ENCODE measurements at places on chromosomes 3 and 15.

GRCh38 chr3:108234387-108234957, 12.2 kb upstream of the IFT57 start:
- no peak for DNase-seq

DNA sequence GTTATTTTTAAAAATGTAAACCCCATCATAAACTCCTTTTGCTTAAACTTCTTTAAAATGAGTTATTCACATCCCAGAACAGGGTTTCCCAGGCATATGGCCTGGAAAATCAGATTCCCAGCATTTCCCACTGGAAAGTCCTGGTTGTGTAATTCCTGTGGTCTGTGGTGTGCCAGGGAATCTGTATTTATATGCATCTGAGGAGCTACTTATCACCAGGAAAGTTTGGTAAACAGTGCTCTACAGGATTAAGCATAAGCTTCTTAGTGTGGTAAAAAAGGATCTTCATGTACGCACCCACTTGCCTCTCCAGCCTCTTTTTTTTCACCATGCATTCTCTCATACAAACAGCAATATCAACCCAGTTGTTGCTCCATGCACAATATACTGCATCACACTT, 28.2 kb downstream of the MEIS2 start:
- DNase-seq: no peak

GRCh38 chr3:157582637-157582973, 79.4 kb upstream of the VEPH1 start:
- no peak for DNase-seq

DNA sequence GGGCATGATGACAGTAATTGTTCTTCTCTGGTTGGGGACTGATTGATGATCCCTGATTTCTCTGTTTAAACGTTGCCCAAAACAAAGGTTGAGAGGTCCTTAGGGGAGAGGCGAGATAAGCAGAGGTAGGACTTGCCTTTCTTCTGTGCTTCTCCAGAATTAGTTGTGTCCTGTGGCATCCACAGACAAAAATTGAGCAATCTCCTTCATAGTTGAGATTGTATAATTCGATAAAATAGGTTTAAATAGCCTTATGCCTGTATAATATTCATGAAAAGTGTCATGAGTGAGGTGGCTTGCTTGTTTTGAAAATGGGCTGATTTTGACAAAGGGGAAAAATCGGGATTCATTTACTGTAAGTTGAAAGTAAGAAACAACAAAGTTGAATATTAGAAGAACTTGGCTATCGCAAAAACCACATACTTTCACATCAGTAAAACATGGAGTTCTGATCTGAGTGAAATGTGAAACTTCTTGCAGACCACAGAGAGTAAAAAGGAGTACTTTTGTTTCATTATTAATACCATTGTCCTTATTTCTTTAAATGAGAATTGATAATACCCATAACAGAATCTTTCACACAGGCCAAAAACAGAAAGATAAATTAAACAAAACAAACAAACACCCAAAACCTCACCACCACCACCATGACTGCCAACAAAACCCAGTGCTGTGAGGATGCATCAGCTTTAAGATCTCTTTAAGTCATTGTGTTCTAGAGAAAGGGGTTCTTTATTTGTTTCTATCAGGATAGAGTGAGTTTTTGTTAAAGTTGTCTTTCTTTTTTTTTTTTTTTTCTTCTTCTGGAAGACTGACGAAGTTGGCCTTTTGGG, 155.7 kb downstream of the LPP start:
- no peak for DNase-seq

DNA sequence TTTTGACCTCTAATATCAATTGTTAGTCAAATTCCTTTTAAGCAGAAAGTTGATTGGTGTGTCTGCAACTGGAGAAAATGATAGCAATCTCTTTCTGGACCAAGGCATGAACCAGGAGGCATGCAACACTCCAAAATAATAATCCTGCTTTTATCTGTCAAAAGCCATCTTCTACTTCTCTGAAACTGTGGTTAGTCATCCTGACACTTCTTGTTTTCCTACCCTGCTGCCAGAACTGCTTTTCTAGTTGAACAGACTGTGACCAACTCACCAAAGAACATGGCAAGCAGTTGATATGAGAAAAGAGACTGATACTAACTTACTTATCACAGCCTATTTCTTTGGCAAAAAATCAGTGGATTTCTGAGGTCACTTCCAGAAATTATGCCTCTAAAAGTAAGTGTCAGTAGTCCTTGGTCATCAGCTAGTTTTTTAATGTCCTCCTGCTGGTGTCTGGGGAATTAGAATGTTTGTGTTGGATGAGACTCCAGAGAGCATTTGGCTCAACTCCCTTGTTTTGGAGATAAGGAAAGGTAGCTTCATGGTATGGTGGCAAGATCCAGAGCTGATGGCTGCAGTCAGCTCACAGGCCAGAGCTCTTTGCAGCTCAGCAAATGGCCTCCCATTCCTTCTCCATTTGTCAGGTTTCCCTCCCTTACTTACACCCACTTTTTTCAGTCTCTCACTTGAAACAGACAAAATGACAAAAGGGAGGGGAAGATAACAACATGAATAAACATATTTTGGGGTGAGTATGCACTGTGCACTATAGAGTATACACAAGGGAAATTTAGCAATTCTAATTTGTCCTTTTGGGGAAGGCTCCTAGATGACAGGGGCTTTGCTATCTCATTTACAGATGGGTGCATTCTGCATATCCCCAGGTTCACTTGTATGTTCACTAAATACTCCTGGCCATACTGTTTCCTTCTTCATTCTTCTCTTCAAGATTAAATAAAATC, 7.0 kb downstream of the CRYGS start:
- DNase-seq: peak; percentile 22

DNA sequence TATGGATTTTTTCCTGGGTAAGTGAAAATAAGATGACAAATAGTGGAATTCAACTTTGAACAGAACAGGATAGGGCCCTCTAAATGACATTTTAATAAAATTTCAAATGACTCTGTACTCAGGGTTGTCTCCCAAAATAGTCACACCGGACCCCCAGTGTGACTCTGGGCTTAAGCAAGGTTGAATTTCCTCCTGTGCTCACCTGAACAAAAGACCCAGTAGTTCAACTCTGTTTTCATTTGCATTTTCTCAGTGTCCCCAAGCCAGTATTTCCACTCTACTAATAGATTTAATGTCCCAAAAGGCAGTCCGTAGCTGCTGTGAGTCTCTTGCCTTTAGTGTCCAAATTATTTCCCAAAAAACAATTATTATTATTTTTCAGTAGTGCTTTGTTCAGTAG, 296.6 kb downstream of the PLOD2 start:
- DNase-seq: no peak

DNA sequence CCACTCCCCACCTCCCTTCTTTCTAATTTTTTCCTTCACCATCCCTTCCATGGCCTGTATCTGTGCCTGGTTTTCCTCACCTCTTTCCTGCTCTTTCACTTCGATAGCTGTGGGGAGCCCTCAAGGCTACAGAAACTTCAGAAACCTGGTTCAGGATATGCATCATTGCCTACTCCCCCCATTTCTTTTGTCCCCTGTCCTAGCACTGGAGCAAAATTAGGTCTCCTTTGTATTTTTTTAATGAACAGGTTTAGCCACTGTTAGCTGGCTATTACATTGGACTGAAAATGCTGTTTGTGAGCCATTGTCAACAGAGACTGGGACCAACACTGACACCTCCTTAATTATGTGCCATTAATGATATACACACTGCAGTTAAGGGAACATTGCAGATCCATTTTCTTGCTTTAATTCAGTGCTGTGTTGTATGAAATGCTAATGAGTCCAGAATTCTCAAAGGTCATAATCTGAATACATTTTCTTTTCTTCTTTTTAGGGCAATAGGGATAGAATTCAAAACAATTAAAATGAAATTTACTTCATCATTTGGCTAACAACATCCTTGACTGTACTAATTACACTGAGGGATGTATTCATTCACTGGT, 138.6 kb downstream of the PDCD6IP start:
- DNase-seq: no peak

GRCh38 chr3:63228677-63229076, 49.4 kb upstream of the SYNPR start:
- no peak for DNase-seq

GRCh38 chr3:58691997-58692396, 25.4 kb upstream of the FAM3D start:
- DNase-seq: no peak

DNA sequence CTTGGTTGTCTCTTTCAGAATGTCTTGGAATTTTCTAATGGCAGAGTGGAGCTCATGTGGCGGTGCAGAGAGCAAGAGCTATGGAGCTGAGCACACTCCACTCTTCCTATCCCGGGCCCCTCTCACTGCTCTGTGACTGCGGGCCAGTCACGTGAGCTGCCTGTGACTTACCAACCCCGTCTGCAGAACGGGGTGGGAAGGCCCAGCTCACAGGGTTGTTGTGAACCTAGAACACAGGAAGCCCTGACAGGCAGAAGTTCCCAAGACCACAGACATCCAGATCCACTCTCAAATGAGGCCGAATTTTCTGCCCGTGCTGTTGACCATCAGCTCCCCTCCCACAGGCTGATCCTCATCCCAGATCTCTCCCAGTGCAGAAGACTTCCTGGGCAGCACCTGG, 35.5 kb upstream of the PLXNA1 start:
- DNase-seq: no peak

DNA sequence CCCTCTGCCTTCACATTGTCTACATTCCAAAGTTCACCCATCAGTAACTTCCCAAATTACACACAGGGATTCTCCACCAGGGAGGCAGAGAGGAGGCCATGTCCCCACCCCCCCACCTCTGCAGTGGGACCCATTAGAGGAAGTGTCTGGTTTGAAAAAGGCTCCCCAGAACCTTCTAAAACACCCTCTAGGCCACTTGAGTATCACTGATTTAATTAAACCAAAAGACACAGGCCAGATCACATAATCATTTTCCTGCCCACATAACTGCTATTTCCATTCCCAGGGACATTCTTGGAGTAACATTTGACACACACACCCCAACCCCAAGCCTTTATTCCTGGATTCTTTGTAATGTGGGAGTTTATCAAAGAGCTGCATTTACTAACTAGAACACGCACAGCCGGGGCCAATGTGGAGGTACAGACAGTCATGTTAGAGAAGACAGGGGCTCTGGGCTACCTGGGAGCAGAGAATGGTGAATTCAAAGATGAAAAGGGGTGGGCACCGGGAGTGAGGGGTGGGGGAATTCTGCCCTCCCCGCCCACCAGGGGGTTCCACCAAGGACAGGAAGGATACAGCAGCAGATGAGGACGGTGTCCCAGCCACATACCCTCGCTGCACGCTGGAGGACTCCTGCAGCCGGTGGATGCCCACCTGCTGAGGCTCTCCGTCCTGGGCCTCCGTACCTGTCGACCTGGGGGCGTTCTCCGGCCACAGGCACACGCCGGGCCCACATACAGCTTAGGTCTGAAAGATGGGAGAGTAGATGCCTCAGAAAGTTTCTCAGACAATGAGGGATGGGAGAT, 201.4 kb upstream of the CTNNB1 start:
- DNase-seq: peak; percentile 8

- no peak for DNase-seq
Observed at GRCh38 chr3:26592451-26592850, 30.1 kb upstream of the LRRC3B start.

DNA sequence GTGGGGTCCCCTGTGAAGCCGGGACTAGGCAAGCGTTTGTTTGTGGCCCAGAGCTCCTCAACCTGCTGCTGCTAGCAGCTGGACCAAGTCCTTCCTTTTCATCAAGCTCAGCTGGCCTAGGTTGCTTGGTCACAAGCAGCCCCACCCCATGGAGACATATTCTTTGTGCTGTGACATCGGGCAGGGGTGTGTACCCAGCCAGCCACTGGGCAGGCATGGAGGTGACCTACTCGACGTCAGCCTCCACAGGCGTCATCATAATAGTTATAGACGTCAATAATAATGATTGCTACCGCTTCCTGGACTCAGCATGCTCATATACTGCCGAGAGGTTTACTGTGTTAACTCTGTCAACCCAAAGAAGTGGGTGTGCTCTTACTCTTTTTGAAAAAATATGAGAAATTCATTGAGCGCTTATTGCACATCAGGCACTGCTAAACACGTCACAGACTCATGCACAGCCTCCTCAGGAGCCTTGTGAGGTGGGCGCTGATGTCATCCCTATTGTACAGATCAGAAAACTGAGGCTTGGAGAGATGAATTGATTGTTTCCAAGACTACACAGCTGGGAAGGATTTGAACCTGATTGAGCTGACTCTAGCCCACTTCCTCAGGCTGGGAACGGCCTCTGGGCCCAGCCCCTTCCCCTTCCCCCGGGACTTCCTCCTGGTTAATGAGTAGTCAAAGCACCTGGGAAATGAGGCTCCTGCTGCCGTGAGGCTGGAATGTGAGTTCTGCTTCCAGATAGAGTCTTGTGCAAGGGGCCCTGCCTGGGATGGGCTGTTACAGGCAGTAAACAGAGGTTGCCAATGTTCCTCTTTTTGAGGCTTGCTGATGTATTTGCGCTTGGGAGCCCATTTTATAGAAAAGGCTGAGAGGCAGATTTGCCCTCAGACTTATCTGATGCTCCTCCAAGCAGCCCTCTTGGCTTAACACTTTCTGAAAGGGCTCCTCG, 16.2 kb downstream of the SLC6A6 start:
- peak; percentile 69 for DNase-seq

DNA sequence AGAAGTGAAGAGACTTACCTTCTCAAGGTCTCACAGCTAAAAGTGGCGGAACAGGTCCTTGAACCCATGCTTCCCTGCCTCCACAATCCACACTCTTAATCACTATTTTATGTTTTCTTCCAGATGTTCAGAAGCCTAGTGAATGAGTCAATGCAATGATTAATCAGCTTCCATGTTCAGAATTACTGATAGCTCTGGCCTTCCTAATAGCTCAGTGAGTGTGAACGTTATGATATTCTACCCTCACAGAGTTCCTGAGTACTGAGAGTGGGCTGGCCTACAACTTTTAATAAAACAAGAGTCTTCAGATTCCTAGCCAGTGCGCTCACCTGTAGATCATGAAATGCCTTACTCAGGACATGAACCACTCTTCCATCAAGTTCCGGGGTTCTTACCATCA, 443.0 kb upstream of the ADAMTS9 start:
- no peak for DNase-seq

GRCh38 chr3:98567666-98568270, 25.6 kb downstream of the CPOX start:
- DNase-seq: no peak

GRCh38 chr15:55715355-55716076, 27.4 kb downstream of the PRTG start:
- DNase-seq: no peak

- DNase-seq: no peak
Observed at GRCh38 chr3:104629038-104629437, 737.7 kb upstream of the ALCAM start.

- DNase-seq: no peak
Observed at GRCh38 chr3:58659051-58659675, 7.4 kb downstream of the FAM3D start.
